CD4-positive, alpha-beta memory T cell (primary cell): ENCODE measurements at places on chromosomes 13 and 19.

DNA sequence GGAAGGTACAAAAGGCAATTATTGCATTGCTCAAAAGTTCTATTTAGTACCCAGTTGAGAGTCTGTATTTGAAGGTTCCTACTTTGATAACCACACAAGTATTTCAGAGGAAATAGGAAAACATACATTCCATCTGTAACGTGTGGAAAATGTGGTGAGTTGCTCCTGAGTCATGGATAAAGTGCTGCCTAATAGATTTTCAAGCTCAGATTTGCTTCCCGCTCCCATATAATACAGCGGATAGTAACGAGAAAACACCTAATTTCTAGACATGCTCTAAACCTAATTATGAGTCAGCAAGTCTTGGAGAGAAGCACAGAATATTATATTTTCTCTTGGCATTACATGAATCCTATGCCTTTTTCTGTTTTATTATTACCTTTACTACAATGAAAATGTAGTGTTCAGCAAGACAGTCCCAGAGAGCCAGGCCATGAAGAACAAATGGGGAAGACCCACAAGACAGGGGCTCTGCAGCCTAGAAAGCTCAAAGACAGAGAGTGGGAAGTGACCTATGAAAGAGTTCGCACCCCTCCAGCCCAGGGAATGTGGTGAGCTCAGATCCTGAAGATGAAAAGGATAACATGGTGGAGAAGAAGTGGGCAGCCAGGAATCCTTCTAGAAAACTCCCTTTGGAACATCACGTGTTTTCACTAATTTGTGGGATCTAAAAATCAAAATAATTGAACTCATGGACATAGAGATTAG, 116.1 kb downstream of the STARD13 start:
- no peak for DNase-seq

GRCh38 chr13:52454459-52454819, 839 bp upstream of the CKAP2 start:
- peak; percentile 23 for DNase-seq

- no peak for DNase-seq
These were observed 35.8 kb upstream of the XPO4 start for GRCh38 chr13:20938302-20938701.

- no peak for DNase-seq
These were observed 2.0 kb downstream of the SPACA6 start for GRCh38 chr19:51695088-51695487.

DNA sequence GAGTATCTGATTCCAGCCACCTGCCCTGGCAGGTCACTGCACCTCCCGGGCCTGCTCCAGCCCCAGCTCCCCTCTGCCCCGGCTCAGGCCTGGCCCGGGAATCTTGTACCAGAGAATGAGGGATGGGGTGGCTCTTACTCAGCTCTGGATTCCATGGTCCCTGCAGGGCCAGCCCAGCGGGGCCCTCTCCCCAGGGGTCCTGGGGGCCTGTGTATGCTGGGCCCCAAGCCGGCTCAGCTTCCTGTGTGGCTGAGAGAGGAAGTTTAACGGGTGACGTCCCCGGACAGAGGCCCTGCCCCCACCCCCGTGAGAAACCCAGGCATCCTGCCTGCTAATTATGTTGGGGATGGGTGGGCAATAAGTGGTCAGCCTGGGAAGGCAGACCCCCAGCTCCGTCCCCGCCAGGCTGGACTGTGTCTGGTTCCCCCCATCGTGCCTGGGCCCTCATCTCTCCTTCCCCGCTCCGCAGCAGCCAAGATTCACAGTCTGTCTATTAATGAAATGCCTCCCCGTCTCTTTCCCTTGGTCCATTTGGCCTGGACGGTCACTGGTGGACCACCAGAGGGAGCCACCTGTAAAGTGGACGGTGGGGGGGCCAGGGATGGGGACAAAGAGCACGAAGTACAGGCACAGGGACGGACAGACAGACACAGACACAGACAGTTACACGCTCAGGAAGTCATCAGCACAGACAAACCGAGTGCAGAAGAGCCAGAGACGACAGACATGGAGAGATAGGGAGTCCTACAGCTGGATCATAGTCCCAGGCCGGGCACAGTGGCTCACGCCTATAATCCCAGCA, at the start of gene DENND1C:
Gene DENND1C (minus strand): TSS at position 247 of the 802 bp plus-strand sequence. CDS start 92 bp downstream, at position 155.
- DNase-seq = peak; percentile 59

DNA sequence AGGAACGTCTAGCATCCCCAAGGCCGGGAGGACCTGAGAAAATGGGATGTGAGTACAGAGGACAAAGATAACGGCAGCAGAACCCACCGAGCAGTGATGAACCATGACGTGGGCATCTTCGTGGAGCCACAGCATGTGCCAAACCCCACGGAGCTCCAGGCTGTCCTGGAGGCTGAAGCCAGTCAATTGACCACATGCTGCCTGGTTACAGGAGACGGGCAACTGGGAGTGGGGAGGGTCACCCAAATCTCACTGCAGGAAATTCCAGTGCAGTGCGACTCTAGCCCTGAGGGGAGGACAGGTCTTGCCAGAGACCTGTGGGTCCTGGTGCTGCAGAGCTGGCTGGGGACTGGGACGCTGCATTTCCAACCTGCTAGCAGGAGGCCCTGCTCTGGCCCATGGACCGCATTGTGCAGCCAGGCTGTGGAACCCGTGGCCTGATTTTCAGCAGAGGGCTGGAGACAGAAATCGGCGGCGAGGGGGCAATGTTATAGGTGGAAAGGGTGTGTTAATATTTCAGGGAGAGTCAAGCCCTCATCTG, 3.2 kb upstream of the GRTP1 start:
- no peak for DNase-seq

DNA sequence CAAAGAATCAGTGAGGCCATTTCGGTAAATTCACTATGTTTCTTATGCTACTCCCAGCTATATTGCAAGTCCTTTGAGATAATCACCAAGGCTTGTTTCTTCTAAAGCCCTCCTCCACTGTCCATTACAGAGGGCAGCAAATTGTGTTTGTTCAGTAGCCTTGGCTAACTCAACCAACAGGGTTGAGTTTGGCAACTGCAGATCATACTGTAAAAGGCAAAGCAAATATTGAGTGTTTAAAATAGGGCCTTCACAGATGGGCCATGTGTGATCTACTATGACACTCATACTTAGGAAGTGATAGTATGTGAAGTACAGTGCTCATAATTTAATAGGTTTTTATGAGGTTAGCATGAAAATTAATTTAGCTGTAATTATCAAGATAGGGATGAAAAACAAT, 171.3 kb downstream of the DACH1 start:
- no peak for DNase-seq

DNA sequence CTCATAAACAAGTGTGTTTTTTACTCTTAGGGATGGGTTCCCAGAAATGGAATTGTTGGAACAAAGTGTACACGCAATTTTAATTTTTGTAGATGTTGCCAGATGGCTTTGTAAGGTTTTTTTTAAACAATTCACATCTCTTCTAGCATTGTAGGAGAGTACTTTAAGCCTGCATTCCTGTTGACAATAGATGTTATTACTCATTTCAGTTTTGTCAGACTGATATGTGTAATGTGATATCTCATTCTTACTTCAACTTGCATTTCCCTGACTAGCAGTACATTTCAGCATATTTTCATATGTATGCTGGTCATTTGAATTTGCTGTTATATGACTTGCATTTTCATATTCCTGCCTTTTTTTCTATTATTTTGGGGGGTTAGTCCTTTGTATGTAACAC, 186.6 kb upstream of the SLITRK6 start:
- no peak for DNase-seq

GRCh38 chr19:10132905-10133304, 13.2 kb upstream of the EIF3G start:
- DNase-seq = no peak

GRCh38 chr13:46595136-46595884, 42.3 kb downstream of the LRCH1 start:
- DNase-seq = no peak
